Activated naive CD4-positive, alpha-beta T cell treated with Interleukin-2 at 50 U/mL for 16 hours (primary cell): ENCODE measurements at places on chromosomes 5 and 9.

DNA sequence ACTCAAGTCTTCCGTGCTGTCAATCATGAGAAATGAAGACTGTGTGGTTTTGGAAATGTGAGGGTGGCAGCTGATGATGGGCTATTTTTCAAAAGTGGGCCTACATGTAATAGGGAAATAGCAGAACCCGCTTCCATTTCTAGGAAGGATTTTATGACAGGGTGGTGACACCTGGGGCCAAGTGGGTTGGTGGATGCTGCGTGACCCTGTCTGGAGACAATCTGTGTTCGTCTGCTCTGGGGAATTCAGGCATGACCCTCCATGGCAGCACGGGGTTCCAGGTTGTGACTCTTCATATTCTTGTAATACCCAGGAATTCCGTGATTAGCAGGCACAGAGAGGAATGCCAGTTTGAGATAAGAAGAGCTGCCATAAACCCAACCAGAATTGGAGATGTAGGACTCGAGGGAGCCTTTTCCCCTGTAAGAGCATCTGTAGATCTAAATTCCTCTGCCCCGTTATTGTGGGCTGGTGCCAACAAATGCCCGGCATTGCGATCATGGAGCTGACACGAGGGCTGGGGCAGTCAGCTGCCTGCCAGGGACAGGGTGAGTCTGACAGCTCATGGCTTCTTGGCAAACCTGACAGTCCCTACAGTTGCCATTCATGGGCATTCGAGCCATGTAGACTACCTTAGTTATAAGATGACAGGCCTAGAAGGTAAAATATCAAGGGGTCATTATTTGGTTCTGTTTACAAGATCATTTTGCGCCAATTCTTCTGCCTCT lies 279.7 kb downstream of the GADD45G start:
- DNase-seq, result no peak

DNA sequence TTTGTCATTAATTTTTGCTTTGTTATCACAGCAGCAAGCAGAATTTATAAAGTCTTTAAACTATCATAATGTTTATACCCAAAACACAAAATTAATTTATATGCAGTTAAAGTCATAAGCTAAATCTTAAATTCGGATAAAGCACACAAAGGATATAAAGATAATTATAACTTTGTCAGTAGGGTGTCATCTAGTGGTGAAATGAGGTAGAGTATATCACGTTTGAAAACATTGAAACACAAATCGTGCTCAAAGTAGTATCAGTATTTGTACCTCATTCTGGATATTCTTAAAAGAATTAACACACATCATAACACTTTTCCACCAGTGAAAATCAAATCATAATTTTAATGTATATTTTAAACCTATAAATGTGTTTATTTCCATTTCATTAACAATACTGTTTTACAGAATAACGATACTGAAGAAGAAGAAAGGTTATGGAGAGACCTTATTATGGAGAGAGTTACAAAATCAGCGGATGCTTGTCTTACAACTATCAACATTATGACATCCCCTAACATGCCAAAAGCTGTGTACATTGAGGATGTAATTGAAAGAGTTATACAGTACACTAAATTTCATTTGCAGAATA lies 129.5 kb downstream of the NIPBL start:
- DNase-seq, result no peak

GRCh38 chr9:124779368-124780059 lies 2.6 kb downstream of the OLFML2A start:
- DNase-seq, result no peak

DNA sequence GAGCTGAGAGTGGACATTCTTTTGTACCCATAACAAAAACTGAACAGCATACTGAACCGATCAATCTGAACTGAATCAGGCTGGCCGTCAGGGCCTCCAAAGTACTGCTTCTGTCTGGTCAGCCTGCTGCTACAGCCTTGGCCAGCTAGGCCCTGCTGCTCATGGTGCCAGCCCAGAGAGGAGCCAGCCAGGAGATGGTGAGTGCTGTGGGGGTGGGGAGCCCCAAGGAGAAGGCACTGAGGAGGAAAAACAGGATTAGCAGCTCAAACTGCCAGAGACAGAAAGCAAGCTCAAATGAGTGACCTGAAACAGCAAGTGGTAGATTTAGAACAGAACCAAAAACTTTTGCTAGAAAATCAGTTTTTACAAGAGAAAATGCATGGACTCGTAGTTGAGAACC lies 23.9 kb downstream of the SRP19 start:
- no peak for DNase-seq

- DNase-seq, result no peak
Observed at GRCh38 chr9:38309324-38310195, 82.9 kb upstream of the ALDH1B1 start.

DNA sequence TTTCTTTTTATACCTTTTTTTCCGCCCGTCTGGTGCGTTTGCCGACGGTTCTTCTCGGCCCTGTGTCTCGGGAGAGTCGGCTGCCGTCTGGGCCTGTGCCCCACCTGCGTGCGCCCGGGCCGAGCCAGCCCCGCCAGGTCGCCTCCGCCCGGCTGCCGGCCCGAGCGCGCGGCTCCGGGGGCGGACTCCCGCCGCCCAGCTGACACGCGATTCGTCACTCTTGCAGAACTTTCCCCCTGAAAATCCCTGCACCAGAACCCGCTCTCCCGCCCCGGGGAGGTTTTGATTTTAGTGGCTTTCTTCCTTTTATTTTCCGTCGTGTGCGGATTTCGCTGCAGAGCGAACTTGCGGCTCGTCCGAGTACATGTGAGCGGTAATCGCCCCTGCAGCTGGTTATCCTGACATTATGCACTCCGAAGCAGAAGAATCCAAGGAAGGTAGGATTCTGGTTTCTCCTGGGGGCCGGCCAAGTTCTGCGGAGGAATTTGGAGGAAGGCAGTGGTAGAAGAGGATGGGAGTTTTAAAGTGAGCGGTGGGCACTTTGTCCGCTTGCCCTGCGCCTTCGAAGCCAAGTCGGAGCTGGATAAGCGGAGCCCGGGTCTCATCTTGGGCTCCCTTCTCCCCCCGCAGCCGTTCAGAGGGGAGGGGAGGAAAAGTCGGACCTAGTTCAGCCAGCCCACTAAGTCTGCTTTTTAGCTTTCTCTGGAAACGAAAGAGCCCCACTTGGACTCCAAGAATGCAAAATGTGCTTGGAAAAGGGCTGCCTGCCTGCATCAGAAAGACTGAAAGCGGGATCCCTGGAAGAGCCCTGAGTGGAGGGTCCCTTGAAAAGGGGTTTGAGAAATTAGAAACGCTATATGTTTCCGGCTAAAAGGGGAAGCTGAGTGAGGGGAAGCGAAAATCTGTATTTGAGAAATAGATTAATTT lies at the start of gene TNFAIP8:
TNFAIP8 (plus strand) TSS at position 335 of the 927 bp plus-strand sequence; CDS start at position 407, 72 bp downstream.
- DNase-seq, result peak; percentile 84

- DNase-seq, result no peak
Observed at GRCh38 chr5:105430516-105430915, 1867.9 kb upstream of the NUDT12 start.

DNA sequence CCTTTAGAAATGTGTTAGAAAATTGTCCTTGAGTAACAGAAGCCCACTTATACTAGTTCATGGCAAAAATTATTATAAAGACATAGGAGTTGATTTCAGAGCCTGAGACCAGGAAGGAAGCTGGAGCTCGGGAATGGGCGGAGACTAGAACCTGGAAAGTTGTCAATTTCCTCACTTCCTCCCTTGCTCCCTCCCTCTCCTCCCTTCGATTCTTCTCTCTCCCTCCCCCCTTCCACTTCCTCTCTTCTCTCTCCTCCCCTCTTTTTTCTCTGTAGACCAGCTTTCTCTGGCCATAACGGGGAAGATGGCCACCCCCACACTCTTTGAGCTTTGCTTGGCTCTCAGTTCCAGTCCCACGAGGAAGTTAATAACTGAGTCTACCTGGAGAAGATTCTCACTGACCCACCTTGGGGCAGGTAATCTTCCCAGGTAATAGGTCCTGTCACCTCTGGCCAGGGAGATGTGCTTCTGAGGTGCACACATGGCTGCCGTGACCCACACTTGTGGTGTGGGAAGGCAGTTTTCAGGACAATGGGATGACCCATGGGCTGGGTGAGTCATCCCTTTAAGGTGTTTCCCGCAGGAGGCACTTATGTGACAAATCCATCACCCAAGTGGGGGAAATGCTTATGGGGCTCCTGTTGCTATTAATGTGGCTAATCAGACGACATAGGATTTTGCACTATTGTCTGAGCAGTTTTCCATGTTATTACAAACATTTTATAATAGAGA lies 78.7 kb downstream of the HSPA4 start:
- DNase-seq, result no peak

GRCh38 chr5:160537940-160538339 lies 116.3 kb downstream of the PTTG1 start:
- DNase-seq, result no peak

DNA sequence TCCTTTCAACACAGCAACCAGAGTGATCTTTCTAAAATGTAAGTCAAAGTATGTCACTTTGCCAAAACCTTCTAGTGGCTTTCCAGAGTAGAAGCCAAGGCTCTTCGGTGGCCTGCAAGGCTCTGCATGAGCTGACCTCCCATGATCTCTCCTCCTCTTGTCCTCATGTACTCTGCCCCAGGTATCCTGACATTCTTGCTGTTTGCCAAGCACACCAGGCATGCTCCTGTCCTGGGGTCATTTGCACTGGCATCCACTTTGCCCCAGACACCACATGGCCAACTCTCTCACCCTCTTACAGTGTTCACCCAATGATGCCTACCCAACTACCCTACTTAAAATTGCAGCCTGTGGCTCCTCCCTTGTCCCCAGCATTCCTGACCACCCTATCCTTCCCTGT lies 86.3 kb downstream of the ZNF618 start:
- no peak for DNase-seq

DNA sequence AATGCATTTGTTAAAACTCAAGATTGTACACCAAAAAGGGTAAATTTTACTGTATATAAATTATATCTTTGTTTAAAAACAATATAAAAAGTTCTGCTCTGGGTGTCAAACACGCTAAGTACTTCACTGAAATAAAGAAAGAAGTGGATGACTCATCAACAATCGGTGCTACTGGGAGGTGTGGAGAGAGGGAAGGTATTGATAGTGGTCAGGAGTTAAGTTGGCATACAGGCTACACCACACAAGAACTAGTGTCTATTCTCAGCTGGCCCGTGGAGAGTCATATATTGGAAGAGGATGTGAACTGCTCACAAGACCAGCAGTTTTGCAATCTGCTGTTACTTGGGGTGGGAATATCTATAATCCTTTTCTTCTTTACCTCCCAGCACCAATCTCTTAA lies 145.7 kb upstream of the TRPC7 start:
- no peak for DNase-seq

- no peak for DNase-seq
Observed at GRCh38 chr9:26243726-26244125, 565.5 kb upstream of the TUSC1 start.
